ENCODE measurements at places on chromosomes 7 and 10.

DNA sequence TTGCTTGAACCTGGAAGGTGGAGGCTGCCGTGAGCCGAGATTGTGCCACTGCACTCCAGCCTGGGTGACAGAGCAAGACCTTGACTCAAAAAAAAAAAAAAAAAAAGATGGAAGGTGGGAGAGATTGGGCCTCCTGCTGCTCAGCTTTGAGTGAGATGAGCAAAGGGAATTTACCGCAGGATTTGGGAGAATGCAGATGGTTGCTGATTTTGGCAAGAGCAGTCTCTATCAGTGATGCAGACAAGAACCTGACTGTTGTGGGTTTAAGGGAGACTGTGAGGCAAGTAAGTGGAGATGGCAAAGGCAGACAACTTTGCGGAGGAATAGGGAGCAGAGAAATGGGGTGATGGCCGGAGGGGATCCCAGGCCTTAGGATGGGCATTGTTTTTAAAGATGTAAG is 1140.8 kb upstream of the AUTS2 start:
- no peak for DNase-seq

- DNase-seq: no peak
Observed at GRCh38 chr10:20593649-20594048, 303.5 kb downstream of the NEBL start.

GRCh38 chr10:97831259-97831658 is 18.4 kb upstream of the GOLGA7B start:
- no peak for DNase-seq

GRCh38 chr7:42574685-42575084 is 337.2 kb downstream of the C7orf25 start:
- DNase-seq: no peak

DNA sequence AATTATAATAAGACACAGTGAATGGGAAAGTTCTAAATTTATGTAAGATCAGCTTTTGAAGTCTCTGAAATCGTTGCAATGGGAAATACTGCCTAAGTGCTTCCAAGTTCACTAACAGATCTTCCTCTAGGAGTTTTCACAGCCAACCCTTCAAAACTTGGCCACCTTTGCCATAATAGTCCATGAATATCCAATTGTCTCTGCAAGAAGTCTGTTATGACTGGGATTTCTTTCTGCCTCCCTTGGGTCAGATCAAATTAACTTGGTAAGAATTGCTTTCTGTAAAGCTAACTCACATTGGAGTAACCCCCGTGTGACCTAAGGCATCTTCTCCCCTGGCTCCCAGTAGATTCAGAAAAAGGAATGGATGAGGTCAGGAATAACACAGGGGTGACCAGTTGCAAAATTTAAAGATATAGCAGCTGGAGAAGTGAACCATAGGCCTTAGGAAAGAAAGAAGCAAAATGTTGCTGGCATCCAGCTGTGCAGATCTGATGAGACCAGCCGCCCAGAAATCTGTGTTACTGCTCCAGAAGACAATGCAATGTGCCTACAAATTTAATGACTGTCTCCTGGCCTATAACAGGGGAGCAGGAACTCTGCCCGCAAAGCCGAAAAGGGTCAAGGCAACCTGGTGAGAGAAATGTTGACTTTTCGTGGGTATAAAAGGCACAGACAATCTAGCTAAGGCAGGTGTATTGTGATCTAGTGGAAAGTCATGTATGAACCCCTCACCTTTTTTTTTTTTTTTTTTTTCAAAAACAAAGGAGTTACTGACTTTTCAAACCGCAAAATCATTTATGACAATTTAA is 7.5 kb upstream of the OPTN start:
- DNase-seq: no peak

DNA sequence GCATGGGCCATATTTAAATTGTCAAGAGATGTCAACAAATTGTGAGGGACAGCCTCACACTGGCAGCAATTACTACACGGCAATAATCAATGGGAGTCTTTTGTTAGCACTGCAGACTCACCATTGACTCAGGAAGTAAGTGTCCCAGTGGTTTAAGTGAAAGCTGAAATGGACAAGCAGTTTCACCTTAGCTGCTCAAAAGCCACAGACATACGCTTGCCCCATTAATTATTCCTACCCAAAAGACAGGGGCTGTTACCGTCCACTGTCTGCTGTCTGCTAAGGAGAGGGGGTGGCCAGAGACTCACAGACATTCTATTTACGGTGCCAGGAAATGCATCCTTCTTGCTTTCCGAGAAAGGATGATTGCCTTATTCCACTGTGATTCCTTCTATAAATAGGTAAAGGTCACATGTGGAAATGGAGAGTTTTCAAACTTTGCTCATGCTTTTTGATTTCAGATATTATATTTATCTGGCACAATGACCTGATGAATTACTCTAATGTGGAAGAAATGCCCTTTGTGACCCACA is 309.7 kb upstream of the NFE2L3 start:
- DNase-seq: no peak

- no peak for DNase-seq
Observed at GRCh38 chr7:37195388-37195787, 253.3 kb downstream of the ELMO1 start.

GRCh38 chr7:262251-262572 is 27.8 kb upstream of the FOXL3 start:
- no peak for DNase-seq

DNA sequence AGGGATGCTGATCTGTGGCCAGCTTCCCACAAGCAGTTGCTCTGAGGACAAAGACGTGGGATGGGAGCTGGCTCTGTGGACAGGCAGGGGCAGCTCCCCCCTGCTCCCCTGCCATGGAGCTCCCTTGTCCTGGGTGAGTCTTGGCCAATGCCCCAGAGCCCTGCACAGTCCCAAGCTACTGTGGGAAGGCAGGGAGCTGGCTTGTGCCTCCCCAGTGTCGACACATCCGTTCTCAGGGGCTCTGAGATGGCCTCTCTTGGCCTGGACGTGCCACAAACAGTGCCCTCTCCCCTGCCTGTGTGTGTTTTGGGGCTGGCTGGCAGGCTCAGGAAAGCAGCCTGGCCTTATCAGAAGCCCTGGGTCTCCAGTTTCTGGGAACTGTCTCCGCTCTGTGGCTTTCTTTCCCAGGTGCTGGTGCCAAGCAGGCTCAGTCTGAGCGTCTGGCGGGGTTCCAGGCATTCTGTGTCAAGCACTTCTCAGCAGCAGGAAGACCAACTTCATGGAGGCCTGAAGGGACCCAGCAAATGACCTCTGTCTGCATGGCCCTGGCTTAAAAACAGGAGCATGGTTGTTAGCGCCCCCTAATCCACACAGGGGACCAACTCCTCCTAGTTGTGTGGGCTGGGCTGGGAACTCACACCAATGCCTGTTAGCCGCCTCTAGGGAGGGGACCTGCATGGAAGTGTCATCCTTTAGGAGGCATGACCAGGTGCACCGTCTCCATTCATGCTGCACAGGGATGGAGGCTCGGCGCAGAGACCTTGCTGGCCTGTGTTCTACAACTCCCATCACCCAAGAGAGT is 375.2 kb downstream of the RPS24 start:
- no peak for DNase-seq

GRCh38 chr7:148854983-148855382 is 29.1 kb downstream of the EZH2 start:
- DNase-seq: no peak

- no peak for DNase-seq
Observed at GRCh38 chr7:135121868-135122267, 26.0 kb upstream of the TMEM140 start.

DNA sequence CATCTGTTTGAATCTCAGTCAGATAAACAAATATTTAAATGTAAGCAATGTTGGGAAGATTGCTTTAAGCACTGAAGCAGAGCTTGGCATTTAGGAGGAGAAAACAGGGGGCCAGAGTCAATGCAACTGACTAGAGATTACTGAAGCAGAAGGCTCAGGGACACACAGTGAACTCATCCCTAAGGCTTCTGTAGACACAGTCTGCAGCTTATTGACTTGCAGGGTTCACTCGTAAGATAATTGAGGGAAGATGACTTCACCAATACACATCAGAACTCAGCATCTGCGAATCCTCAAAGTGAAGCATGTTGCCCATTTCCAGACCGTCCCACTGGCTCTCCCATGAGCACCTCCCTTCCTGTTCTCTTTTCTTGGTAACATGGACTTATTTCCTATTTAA is 363.4 kb upstream of the PFKP start:
- DNase-seq: no peak

- DNase-seq: no peak
Observed at GRCh38 chr10:59880971-59881510, 25.3 kb downstream of the CCDC6 start.
